SK-N-SH treated with all-trans-retinoic acid at 6 μM for 48 hours (cell line): ENCODE measurements at places on chromosomes 13 and 19.

- ATAC-seq = no peak
Measured at GRCh38 chr13:80361298-80361697, 20.4 kb upstream of the SPRY2 start.

- no peak for ATAC-seq
Measured at GRCh38 chr19:45103156-45103507, 10.2 kb downstream of the PPP1R37 start.

- no peak for ATAC-seq
Measured at GRCh38 chr13:22698467-22698866, 482.3 kb upstream of the SGCG start.

DNA sequence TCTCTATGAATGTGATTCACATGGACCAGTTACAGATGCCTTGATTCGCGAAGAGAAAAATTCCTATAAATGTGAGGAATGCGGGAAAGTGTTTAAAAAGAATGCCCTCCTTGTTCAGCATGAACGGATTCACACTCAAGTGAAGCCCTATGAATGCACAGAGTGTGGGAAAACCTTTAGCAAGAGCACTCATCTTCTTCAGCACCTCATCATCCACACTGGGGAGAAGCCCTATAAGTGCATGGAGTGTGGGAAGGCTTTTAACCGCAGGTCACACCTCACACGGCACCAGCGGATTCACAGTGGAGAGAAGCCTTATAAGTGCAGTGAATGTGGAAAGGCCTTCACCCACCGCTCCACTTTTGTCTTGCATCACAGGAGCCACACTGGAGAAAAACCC is 7.7 kb downstream of the ZNF543 start:
- ATAC-seq = no peak

GRCh38 chr13:50198508-50198907 is 183.3 kb downstream of the KCNRG start:
- no peak for ATAC-seq

GRCh38 chr13:75505327-75505726 is 23.4 kb upstream of the TBC1D4 start:
- no peak for ATAC-seq

GRCh38 chr19:43721469-43722048 is 5.7 kb downstream of the IRGC start:
- no peak for ATAC-seq

DNA sequence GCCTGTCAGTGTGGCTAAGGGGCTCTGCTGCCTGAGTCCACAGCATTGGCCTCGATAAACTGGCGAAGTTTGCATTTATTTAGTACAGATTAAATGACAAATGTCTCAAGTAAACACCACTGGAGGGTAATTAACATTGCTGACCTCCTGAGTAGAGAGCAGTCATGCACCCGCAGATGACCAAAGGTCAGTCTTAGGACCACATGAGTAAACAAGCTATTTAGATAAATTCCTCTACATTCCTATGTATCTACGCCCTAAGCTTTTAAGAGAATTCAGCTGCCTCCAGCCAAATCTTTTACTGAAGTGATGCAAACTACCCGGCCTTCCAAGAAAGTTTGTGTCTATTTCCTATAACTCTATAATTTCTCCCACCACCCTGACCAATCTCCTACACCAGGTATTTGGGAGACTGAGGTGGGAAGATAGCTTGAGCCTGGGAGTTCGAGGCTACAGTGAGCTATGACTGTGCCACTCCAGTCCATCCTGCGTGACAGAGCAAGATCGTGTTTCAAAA is 22.9 kb downstream of the CD70 start:
- no peak for ATAC-seq

DNA sequence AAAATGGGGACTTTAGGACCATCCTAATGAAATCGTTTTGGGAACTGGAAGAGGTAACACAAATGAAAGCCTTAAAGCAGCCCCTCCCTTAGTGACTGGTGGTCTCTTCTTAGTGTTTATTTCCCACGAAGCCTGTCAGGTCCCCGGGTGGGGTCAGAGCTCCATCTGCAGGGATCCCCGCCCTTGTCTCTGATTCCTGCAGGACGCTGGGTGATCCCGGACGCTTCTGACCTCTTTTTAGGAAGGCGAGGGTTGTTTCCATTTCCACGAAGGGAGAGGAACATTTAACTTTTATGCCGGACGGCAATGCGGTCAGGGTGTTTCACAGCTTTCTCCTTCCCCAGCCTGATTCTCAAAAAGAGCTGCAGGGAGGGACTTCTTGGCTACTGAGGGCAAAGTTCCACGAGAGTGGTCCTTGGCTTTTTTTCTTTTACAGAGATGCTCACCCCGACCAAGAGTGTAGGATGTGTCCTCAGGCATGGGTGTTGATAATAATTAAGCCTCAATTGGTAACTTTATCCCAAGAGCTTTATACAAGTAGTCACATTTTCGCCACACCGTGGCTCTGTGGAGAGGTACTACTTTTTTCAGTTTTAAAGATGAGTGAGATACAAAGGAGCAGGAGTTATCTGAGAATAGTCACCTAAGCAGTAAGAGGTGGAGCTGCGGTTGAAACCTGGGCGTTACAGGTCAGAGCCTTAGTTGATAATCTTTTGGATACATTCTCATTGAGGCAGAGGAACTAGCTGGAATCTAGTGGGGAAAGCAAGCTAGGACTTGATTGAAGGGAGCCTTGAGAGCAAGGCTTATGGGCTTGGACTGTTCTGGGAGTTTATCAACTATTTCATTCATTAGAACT is 813 bp downstream of the ZNF284 start:
- peak; percentile 66 for ATAC-seq

GRCh38 chr13:76687467-76687866 is 198.7 kb downstream of the KCTD12 start:
- ATAC-seq = no peak

DNA sequence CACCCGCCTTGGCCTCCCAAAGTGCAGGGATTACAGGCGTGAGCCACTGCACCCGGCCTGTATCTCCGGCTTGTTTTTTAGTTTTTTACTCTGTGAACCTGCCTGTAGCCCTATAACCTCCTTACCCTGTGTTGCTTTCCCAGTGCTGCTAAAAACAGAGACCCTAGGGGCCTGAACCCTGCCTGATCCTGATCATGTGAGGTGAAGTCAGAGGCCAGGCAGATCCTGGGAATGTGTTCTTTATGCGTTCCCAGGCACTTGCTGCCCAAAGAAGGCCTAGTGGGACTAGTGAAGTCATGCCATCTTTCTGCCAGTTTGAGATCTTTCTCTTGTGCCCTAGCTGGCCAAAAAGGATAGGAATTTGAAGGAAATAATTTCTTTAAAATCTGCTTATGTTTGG is 4.6 kb downstream of the UBA2 start:
- no peak for ATAC-seq

DNA sequence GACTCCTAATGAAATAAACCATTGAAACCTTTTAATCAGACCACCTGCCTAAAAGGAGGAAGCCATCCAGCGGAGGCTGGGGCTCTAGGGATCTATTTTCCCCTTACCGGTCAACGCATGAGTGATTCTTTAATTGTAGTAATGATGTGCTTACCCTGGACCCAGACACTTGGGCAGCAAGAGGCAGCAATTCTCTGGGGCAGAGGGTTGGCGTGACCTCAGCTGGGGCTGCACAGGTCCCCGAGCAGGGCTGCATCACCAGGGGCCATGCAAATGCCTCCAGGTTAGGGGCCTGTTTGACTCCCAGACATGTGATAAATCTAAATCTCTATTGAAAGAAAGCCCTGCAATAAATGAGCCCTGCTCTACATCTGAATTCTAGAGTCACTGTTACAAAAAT is 194.2 kb upstream of the TSHZ3 start:
- ATAC-seq = no peak

- ATAC-seq = no peak
Measured at GRCh38 chr13:106161146-106161545, 374.3 kb downstream of the EFNB2 start.

- ATAC-seq = peak; percentile 11; the same call in 2 of the 3 replicates
Measured at GRCh38 chr19:16824658-16825311, 4.4 kb upstream of the SIN3B start.

DNA sequence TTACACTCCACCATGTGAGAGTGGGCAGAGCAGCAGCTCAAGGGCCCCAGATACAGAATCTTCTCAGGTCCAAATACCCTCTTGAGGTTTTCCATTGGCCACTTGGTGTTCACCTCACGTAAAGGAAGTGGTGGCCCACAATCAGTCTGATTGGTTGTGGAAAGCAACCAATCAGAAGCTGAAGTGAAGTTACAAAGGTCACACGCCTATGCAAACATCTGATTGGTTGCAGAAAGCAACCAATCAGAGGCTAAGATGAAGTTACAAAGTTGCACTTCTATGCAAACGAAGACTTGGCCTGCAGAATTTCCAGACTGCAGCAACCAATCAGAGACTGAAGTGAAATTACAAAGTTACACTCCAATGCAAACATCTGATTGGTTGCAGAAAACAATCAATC is 14.3 kb upstream of the TM9SF2 start:
- no peak for ATAC-seq

DNA sequence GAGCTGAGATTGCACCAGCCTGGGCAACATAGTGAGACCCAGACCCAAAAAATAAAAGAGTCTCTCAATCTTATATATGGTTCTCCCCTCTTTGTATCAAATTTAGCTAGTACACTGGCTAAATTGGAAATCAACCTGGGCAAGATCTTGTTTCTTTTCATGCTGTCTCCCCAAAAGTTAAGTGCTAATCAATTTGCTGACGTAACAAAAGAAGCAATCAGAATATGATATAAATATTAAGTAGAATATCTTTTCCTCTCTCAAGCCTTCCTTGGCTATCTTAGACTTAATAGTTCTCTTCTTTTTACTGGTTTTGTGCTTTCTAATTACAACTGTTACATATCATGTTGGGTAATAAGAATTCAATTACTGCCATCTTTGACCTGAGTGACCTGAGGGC is 258.9 kb downstream of the KCNRG start:
- ATAC-seq = no peak

DNA sequence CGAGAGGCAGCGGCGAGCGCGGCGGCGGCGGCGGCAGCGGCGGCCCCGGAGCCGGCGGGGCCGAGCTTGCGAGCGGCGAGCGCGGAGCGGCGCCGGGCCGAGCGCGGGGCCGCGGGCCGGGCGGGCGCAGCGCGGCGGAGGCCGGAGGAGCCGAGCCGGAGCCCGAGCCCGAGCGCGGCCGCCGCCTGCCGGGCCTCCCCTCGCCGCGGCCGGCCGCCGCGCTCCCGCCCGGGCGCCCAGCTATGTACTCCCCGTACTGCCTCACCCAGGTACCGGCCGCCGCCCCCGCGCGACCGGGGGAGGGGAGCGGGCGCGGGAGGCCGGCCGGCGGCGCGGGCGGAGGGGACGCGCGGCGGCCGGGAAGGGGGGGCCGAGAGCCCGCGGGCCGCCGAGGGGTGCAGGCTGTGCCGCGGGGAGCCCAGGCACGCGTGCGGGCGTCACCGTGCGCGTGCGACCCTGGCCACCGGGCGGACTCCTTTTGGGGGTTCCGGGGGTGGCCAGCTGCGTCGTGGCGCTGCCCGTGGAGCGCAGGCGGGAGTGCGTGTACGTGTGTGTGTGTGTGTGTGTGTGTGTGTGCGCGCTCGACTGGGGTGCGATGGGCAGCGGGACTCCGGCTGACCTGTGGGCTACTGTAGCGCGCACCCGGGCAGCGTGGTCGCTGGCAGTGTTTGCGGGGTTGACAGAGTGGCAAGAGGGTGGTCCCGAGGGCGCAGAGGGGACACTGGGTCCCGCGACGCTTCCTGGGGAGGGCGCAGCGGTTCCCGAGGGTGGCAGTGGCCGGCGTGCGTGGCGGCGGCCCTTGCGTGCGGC is 526 bp downstream of the NFIX start:
- ATAC-seq = peak; percentile 46

DNA sequence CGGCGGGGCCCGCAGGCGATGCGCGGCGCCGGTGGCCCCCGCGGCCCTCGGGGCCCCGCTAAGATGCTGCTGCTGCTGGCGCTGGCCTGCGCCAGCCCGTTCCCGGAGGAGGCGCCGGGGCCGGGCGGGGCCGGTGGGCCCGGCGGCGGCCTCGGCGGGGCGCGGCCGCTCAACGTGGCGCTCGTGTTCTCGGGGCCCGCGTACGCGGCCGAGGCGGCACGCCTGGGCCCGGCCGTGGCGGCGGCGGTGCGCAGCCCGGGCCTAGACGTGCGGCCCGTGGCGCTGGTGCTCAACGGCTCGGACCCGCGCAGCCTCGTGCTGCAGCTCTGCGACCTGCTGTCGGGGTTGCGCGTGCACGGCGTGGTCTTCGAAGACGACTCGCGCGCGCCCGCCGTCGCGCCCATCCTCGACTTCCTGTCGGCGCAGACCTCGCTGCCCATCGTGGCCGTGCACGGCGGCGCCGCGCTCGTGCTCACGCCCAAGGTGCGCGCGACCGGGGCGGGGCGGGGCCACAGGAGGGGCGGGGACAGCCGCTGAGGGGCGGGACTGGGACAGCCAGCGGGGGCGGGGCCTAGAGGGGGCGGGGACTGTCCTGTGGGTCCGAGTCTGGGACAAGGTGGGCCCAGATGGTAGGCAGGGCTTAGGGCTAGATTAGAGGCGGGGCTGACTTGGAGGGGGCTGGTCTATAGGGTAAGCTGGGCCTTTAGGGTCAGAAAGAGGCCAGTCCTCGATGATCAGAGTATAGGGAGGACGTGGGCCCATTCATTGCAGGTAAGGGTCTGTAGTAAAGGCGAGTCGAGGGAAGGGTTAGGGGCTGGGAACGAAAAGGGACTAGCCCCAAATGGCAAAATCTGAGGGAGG is 5.1 kb downstream of the GRIN2D start:
- peak; percentile 47 for ATAC-seq

GRCh38 chr19:9115307-9115813 is at the start of gene OR7G1:
OR7G1 (minus strand) TSS chr19:9115763; CDS start chr19:9115763, 0 bp downstream.
- ATAC-seq = no peak

DNA sequence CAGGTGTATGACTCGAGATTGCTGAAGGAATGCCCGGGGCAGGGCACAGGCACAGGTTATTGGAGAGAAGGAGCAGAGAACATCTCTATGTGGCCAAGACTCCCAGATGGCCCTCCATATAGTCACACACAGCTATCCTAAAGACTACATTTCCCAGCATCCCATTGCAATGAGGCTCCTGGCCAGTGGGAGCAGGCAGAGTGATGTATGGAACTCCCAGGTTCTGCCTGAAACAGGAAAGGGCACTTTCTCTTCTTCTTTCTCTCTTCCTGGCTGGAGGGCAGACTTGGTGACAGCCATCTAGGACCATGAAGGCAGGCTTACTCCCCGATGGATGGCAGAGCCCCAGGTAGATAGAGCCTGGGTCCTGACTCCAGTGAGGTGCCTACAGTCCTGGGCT is 13.5 kb downstream of the PPP1R13L start:
- peak; percentile 97 for ATAC-seq

DNA sequence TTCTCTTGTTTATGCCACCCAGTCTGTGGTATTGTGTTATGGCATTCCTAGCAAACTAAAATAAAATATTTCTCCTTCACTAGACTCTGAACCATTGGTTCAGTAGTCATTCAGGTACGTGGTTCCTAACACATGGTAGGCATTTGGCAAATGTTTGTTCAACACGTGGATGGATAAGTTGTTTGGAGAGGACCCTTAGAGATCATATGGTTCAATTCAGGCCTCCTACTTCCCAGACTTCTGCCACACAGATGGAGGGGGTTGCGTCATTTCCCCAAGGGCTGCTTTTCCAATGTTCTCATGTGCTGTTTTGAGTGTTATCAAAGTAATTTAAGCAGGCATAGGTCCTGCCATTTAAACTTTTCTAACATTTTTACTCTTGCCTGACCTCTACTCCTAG is 6.7 kb downstream of the CXCL17 start:
- ATAC-seq = no peak
